Activated T-helper 1 cell treated with Interleukin-2 at 50 U/mL for 16 hours (primary cell): ENCODE measurements at places on chromosomes 12 and 14.

- no peak for DNase-seq
Observed at GRCh38 chr12:88247241-88247643, 105.1 kb downstream of the TMTC3 start.

DNA sequence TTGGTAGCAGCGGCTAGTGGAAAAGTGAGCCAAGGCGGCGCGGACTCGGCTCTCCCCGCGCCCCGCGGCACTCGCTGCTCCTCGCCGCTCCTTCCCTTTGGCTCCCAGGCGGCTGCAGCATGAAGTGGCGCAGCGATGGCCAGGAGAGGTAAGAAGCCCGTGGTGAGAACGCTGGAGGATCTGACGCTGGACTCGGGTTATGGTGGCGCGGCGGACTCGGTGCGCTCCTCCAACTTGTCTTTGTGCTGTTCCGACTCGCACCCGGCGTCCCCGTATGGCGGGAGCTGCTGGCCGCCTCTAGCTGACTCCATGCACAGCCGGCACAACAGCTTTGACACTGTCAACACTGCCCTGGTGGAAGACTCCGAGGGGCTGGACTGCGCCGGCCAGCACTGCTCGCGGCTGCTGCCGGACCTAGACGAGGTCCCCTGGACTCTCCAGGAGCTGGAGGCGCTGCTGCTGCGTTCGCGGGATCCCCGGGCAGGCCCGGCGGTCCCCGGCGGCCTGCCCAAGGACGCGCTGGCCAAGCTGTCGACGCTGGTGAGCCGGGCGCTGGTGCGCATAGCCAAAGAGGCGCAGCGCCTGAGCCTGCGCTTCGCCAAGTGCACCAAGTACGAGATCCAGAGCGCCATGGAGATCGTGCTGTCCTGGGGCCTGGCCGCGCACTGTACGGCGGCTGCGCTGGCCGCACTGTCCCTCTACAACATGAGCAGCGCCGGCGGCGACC lies 225.6 kb upstream of the CRY1 start:
- DNase-seq: no peak

DNA sequence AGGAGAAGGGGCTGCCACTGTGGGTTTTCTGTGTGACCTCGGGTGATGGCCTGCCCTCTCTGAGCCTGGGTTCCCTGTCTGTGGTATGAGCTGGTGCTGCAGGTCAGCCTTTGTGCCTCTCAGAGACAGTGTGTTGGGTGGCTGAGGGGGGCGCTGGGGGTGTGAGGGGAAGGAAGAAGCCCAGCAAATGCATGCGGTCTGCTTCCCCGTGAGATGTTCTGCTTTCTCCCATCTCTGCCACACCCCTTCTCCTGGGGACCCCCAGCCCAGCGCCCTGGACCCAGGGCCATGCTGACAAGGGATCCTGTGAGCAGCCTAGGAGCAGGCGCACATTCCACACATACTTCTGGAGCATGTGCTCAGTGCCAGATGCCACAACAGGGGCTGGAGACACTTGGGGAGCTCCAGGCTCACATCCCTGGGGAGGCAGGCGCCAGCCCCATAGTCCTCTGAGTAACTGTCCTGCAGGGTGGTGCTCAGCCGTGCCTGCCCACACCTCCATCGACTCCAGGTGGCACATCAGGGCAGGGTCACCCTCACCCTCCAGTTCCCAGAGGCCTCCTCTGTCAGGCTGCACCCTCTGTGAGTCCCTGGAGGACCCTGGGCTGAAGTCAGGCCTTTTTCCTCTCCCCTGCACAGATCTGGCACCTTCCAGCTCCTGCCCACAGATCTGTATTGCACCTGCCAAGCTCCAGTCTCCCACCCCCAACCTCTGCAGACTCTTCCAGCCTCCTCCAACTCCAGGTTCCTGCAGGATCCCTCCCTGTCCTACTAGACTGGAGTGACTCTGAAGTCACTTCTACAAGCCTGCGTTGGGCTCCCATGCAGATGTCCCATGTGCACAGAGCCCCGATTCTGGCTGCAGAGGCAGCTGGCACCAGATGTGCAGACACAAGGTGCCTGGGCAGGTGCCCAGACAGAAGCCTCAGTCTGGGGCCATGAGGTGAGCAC lies 205.6 kb downstream of the KIF26A start:
- no peak for DNase-seq

- no peak for DNase-seq
Observed at GRCh38 chr14:67994531-67994930, 175.0 kb downstream of the RAD51B start.

- DNase-seq: no peak
Observed at GRCh38 chr12:124694846-124695497, 127.6 kb upstream of the NCOR2 start.

GRCh38 chr14:75340921-75341320 lies 62.3 kb downstream of the FOS start:
- no peak for DNase-seq
